Activated CD8-positive, alpha-beta memory T cell treated with anti-CD3 and anti-CD28 coated beads for 24 hours (primary cell): ENCODE measurements at places on chromosomes 2 and 18.
A peak's percentile ranks its signal among the peaks of the same experiment; 100 is the strongest.

GRCh38 chr2:118320658-118321057 lies 232.4 kb downstream of the INSIG2 start:
- no peak for DNase-seq

GRCh38 chr2:199751492-199752120 lies 99.4 kb downstream of the FTCDNL1 start:
- no peak for DNase-seq

DNA sequence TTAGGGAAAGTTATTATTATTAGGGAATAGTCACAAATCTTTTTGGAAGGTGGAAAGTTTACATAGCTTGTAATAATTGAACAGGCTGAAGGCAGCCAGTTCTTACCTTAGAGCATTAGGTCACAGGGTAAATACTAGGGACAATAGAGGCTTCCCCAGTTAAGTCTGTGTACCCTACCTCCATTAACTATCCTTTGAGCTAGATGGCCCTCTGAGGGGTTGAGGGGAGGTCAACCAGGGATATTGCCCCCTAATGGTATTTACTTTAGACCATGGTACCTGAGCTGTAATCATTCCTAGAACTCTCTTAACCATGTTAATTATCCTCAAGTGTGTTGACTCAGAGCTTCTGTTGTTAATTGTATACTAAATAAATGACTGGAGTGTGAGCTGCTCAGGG lies 120.5 kb upstream of the SCN7A start:
- no peak for DNase-seq

- DNase-seq, result no peak
These were observed 2.6 kb downstream of the NRP2 start for GRCh38 chr2:205684871-205685313.

GRCh38 chr2:102304711-102305611 lies 6.4 kb upstream of the IL1RL1 start:
- DNase-seq, result no peak

GRCh38 chr18:63111671-63112402 lies 207.7 kb downstream of the BCL2 start:
- no peak for DNase-seq

GRCh38 chr2:104412384-104412783 lies 441.5 kb upstream of the POU3F3 start:
- DNase-seq, result no peak

GRCh38 chr2:85257970-85258605 lies 69.7 kb downstream of the TGOLN2 start:
- DNase-seq, result no peak

GRCh38 chr2:239721531-239721930 lies 303.6 kb downstream of the NDUFA10 start:
- DNase-seq, result peak; percentile 40
